ENCODE measurements at places on chromosomes 13 and 19. TPM values are rescaled to one million over a fixed set of nuclear protein-coding genes. Genes with fewer than 3 reads are reported as not detected.

DNA sequence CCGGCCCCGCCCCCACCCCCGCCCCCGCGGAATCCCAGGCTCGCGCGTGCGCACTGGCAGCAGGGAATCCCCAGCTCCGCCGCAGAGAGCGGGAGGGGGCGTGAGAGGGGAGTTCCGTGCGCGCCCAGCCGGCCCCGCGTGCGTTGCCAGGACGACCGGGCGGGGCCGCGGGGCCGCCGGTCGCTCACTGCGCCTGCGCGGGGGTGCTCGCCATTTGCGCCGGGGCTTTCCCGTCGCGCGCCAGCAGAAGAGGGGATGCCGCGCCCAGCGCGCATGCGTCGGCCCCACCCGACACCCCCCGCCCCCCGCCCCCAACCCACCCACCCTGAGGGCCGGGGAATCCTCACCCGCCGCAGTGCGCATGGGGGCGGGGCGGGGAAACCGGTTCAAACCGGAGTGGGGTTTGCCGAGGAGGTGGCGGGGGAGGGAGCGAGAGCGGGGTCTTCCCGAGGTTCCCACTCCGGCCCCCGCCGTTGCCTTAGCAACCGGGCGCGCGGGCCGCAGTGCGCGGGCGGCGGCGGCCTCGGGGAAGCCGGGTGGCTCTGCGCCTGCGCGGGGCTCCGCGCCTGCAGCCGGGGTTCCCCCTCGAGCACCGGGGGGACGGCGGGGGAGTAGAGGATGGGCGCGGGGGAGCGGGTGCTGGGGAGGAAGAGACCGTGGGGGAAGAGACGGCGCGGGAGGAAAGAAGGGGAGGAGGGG lies 15.1 kb downstream of the CCDC124 start:
- peak; percentile 73 for DNase-seq

GRCh38 chr19:5895409-5895808 lies 8.2 kb downstream of the NDUFA11 start:
- no peak for DNase-seq

DNA sequence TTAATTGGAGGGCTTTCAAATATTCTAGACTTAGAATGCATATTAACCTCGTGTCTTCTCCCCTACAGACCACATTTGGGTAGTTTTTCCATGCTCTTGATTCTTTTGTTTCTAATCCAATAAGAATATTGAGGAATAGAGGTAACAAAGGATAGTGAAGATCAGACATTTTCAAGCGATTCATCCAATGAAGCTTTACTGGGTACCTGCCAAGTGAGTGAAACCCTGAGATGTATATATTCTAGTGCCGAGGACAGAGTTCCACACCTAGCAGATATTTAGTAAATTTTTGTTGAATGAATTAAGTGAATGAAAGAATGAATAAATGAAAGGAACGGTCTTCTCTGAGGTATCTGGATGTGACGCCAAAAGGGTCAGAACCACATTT lies 442 bp upstream of the RFC3 start:
- no peak for DNase-seq

DNA sequence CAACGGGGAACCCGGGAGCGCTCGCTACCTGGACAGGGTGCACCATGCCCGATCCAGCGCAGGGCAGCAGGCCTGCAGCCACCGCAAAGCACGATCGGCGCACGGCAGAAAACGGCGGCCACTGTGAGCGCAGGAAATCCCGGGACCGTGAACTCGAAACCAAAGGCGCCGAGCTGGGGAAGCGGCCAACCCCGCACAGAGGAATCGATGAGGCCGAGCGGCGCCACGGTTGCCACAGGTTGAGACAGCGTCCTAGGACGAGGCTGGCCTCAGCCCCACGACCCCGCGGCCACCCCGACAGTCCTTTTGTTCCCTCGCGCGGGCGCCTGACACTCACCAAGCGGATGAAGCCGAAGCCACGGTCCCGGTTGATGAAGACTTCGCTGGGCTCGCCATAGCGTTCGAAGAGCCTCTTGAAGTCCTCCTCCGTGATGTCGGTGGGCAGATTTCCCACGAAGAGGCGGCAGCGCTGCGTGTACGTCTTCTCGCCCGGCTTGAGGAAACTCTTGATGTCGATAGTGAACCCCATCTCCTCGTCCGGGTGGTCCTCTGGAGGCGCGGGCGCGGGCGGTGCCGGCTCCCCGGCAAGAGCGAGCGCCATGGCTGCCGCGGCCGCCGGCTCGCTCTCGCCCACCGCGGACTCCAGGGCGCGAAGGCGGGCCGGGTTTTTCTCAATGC lies 557 bp downstream of the PSPC1 start:
- peak; percentile 6 for DNase-seq

DNA sequence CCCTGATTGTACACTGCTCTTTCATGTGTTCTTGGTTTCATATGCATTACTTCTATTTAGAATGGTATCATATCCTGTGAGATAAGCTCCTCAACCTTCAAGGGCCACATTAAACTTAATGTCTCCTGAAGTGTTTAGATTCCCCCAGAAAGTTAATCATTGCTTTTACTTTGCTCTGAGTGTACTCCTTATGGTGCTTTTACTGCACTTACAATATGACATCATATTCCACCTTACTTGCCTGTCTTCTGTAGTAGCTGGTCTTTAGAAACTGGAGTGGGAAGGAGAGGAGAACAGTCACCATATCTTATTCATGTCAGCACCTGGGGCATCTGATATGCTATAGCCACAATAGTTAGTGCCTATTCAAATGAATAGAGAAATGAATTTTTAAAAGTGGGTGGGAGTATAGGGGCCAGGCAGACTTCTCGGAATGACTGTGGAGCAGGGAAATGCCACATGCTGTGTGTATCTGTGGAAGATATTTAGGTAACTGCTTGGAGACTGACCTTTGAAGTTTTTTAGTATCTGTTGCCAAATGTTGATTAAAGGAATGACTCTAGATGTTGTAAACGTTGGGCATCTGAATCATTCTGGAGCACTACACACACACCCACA lies 40.2 kb downstream of the SLAIN1 start:
- no peak for DNase-seq

DNA sequence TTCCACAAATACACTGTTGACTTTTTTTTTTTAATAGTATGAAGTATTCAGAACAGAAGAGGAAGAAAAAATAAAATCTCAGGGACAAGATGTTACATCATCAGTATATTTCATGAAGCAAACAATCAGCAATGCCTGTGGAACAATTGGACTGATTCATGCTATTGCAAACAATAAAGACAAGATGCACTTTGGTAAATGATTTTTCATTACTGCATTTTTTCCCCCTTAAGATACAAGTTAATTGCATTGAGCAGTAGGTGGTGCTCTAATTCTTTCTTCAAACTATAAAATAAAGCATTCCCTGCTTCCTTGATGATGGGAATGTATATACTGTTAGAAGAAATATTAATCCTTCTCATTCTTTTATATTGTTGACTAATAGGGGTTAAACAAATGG lies 17.1 kb downstream of the UCHL3 start:
- no peak for DNase-seq

The ASPDH gene
- 1.4 TPM for polyA plus RNA-seq

The GALP gene
- polyA plus RNA-seq: not detected

The RYR1 gene
- 572 TPM for polyA plus RNA-seq

GRCh38 chr19:55909801-55910200 lies 22.3 kb downstream of the NLRP13 start:
- no peak for DNase-seq

The LRP3 gene
- polyA plus RNA-seq: 19.2 TPM

DNA sequence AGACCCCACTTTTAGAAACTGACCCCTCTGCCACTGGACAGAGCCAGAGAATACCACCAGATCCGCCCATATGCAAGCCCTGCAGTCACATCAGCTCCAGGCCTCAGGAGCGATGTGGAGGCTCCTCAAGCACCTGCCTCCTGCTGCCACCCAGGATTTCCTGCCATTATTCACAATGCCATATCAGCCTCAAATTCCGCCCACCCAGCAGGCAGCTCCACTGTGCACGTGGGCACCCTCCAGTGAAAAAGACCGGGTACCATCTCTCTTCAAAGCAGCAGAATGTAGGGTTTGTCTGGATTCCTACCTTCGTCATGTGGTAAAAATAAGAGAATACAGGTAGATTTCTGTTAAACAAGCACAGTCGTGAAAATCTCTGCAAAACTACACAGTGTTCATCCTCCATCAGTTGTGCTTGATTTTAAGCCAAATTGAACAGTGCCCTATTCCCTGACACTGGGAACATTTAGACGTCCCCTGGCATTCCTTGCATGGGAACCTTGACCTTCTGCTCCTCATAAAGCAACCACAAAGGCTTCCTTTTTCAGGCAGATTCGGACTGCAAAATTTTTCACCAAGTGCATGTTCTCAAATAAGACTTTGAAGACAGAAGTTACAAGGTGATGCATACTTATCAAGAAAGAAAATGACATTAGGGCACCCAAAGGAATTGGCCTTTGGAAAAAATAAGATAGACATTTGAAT lies 56.4 kb downstream of the FAM124A start:
- no peak for DNase-seq

DNA sequence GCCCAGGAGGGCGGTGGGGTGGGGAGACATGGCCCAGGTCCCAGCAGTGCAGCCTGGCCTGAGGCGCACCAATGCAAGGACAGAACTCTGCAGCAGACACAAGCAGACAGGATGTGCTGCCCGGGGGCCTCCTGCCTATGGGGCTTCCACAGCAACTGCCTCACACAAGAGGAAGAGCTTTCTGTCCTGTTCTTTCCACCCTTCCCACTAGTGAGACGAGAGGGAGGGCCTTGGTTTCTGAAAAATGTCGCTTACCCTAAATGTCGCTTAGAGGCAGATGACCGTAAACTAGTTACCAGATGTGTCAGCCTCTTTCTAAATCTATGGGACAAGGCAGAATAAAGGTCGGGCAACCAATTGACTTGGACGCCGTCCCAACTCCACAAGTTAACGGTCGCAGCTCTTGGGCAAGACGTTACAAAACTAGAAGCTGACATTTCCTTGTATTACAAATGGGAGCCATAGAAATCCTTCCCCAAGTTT lies at the start of gene LAIR1:
Gene LAIR1, minus strand, starts transcription at position 157 of the 483 bp plus-strand sequence. Its CDS starts 127 bp downstream, at position 30.
- DNase-seq: no peak

The CABP5 gene
- polyA plus RNA-seq: not detected

The FAM83E gene
- not detected for polyA plus RNA-seq

- no peak for DNase-seq
These were observed 167.0 kb downstream of the NUFIP1 start for GRCh38 chr13:44822291-44822690.

GRCh38 chr13:24644036-24644435 lies 36.2 kb upstream of the ATP12A start:
- DNase-seq: no peak

DNA sequence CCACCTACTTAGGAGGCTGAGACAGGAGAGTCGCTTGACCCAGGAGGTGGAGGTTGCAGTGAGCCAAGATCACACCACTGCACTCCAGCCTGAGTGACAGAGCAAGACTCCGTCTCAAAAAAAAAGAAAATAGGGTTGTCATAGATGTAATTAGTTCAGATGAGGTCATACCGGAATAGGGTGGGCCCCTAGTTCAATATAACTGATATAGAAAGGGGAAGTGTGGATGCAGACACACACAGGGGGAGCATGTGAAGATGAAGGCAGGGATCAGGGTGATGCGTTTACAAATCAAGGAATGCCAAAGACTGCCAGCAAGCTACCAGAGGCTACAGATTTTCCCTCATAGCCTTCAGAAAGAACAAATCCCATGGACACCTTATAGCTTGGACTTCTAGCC lies 24.3 kb upstream of the EEF1AKMT1 start:
- no peak for DNase-seq

GRCh38 chr13:71865874-71866334 lies 1.1 kb downstream of the DACH1 start:
- no peak for DNase-seq

- DNase-seq: no peak
These were observed 368.8 kb upstream of the TSHZ3 start for GRCh38 chr19:31718032-31718431.

The ZNF878 gene
- polyA plus RNA-seq: 0.57 TPM

The CEACAM3 gene
- polyA plus RNA-seq: not detected

DNA sequence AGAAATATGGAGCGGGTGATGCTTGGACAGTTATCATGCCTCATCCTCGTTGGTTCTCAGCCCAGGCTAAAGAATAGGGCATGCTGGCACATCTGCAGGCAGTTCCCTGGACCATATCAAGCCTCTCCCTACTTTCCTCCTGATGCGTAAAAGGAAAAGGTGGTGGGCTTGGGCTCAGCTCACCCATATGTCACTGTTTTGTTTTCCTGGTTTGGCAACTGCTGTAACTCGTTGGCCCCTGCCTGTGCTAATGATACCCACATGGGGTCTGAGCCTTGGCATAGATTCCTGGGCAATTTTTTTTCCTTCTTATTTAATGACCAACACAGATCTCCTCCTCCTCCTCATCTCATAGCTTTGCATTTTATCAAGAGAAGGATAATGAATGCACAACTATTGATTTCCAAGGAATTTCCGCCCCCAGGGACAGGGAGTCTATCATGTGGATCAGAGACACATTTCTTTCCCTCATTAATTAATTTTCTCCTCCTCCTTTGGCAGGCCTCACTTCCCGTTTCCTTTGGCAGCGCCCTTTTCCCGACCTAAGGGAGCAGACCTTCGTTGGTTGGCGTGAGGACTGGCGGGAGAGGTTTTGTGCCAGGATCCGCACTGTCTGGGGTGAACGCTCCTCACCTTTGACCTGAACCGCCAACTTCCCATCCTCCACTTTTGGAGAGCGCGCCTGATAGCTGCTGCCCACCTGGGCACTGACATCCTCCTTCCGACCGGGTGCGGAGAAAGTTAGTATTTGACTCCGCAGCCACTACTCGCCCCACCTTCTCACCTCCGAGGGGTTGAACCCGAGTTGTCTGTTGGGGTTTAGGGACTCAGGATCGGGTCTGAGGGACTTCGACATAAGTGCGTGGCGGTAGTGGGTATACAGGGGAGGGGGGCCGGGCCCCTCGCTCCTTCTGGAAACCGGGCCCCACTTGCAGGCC lies 3.4 kb upstream of the POU4F1 start:
- DNase-seq: no peak

- DNase-seq: no peak
These were observed 66.2 kb upstream of the TM9SF2 start for GRCh38 chr13:99435116-99435515.

The ZNF285 gene
- 6.3 TPM for polyA plus RNA-seq

DNA sequence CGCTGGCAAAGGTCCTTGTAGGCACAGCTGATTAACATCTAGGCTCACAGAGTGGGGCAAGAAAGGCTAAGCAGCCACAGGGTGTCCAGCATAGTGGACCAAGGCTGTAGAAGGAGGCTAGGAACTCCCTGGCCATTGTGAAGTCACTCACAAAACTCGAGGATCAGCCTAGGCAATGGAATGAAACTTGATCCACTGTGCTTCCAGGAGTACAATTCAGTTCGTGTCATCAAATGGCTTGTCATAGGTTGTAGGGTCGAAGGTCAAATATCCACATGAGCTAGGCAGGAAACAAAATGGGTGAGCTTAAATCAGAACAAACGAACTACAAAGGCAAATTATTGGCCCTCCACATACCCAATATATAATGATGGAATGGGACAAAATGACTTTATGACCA lies 4.4 kb upstream of the FAM187B start:
- DNase-seq: no peak

GRCh38 chr19:535017-535835 lies 3.7 kb downstream of the CDC34 start:
- no peak for DNase-seq
